ENCODE measurements at places on chromosomes 2 and 18.
A peak's percentile ranks its signal among the peaks of the same experiment; 100 is the strongest.

DNA sequence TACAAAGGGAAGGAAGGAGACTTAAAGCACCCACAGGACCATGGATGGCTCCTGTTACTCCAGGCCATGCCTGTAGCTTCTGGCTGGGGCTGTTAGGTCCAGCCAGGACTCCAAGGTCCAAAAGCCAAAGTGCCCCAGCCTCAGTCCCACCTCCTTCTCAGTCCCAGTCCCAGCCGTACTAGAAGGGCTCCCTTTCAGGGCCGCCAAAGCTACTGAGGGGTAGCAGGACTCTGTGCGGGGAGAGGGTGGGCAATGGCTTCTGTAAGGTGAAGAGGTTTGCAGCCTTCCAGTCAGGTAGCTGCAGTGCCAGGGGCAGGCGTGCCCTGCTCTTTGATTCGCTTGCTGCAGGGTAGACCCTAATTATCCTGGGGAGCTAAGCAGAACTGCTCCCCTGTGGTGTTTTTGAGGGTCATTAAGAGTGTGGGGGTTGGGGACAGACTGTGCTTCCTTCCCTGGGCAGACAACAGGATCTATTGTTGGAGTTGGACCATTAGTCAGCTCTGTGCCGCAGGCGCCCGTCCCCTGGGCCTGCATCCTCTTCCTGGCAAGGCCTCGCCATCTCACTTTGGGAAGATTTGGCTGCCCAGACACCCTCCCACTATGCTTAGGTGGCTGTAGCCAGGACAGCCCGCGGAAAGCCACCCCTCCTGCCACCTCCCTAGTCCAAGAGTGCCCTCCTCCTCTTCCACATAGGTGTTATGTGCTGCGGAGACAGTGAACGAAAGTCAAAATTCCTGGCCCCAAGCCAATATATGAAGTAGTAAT, 118.8 kb downstream of the ZBTB7C start:
- DNase-seq = no peak

DNA sequence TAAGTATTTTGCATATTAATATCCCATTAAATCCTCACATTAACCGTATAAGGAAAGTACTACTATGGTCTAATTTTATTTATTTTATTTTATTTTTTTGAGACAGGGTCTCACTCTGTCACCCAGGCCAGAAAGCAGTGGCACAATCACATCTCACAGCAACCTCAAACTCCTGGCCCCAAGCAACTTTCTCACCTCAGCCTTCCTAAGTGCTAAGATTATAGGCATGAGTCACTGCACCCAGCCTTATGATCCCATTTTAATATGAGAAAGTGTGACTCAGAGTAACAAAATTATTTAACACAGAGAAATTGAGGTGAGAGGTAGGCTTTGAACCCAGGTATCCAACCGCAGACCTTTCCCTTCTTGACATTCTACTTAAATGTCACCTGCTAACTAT, 330.0 kb upstream of the POU3F3 start:
- no peak for DNase-seq

DNA sequence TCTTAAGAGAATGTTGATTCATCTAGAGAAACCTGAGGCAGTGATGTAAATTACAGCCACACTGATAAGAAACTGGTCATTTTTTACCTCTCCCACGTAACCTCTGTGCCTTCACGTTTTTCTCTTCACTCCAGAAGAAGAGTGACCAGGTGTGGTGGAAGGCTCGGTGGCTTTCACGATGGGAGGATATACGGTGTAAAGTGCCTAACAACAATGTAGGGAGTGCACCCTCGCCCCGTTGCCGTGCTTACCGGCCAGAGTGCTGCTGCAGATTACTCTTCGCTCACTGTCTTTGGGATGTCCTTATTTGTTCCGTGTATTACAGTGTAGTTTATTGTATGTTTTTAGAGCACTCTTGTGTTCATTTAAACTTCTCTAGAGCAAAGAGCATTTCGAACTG, 46.5 kb downstream of the NCK2 start:
- no peak for DNase-seq

GRCh38 chr2:135050684-135051083, 1.4 kb upstream of the RAB3GAP1 start:
- DNase-seq = no peak

DNA sequence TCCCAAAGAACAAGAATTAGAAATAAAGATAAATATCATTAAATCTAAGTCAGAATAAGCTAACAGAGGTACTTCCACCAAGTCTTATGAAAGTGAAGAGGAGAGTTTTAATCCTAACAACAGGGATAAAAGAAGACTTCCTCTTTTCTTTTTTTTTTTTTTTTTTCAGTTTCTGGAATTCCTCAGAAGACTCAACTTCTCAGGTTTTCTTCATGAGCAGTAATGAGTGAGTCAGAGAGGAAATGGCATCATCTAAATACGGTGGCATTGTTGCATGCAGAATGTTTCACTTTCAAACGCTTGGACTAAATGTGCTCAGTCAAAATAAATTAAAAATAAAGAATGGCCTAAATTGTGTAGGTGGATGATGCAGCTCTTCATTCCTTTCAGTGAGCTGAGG, 45.6 kb upstream of the ARHGAP15 start:
- DNase-seq = peak; percentile 51

- DNase-seq = no peak
Measured at GRCh38 chr2:42137125-42137841, 31.9 kb upstream of the EML4 start.

DNA sequence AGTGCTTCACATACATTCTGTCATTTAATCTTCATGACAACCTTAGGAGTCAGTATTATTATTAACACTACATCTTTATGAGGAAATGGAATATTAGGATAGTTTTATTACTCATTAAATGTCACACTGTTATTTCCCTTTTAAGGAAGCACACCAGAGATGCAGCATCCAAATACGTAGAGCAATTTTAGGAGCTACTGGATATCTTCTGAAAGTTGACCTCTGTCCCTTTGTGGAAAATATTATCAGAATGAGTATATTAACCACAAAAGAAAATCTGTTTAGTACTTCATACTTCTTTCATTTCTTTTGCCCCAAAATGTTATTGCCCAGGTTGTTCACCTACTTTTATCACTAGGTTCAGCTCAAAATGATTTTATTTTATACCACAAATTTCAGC, 72.9 kb upstream of the APCDD1 start:
- no peak for DNase-seq

DNA sequence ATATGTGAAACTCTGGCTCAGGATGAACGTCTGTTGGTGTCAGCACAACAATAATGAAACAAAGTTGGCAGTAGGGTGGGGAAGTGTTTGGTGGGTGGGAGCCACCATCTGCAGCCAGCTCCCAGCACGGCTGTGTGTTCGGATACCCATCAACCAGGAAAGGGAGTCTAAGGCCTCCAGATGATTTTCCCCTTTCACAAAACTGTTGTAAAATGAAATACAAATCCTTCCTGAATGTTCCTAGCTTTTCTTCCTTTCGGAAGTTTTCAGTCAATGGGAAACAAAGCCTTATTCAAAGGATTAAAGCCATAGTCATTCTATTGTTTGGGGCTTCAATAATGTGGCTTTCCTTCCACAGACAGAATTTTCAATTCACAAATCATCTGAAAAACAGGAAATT, 14.5 kb upstream of the DARS1 start:
- DNase-seq = no peak

- no peak for DNase-seq
Measured at GRCh38 chr2:2919574-2920365, 457.8 kb downstream of the EIPR1 start.

DNA sequence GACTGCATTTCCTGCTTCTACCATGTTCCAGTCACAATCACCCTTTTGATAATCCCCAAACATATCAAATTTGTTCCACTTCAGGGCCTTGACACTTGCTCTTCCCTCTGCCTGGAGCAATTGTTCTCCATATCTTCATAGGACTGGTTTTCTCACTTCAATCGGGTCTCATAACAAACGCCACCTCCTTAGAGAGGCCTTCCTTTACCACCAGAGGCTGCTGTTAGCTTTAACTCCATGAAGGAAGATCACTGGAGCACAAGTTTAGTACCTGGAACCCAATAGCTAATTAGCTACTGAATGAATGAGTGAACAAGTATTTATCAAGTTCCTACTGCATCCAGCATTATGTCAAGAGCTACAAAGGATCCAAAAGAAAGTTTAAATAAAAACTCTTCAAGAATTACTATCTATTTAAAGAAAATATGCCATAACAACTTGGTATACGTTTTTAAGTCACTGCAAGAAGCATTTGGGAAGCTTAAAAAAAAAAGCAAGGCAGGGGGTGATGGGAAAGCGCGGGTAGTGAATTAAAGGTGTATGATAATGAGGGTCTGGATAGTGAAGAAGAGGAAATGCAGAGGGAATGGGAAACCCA, 58.8 kb downstream of the BAZ2B start:
- no peak for DNase-seq

- DNase-seq = peak; percentile 70
Measured at GRCh38 chr2:55718165-55719008, 24.7 kb upstream of the PNPT1 start.
